ENCODE measurements at places on chromosomes 3 and 15.
A peak's percentile ranks its signal among the peaks of the same experiment; 100 is the strongest.

GRCh38 chr3:171778493-171778892 lies 31.8 kb downstream of the PLD1 start:
- DNase-seq, result no peak

- DNase-seq, result no peak
Observed at GRCh38 chr3:72582211-72582878, 265.9 kb downstream of the SHQ1 start.

DNA sequence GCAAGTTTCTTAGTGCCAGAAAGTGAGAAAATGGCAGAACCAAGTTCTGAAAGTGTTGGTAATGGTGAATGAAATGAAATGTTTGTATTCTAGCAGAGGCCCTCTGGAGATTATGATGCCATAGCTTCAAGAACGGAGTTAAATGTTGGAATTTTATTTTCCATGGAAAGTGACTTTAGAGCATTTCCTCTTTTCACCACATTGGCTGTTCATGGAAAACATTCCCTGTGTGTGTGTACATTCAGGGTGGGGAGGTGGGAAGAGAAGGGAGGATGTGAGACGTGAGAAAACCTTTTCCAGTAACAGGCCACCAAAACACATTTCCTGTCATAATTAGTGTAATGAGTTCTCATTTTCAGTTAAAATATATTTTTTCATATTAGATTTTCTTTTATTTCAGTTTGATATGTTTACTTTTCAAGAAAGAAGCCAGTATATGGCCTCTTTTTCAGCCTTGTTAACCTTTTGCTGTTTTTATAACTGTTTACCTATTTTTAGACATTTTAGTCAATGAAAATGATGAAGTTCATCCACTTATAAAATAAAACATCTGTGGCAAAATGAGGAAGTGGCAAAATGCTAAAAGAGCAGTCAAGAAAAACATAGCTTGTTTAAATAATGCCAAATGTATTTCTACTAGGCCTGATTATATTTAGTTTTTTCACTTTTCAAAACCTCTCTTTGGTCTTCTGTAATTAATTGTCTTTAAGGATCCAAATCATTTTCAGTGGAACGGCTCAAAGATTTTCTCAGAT lies 21.6 kb downstream of the SAMMSON start:
- no peak for DNase-seq

DNA sequence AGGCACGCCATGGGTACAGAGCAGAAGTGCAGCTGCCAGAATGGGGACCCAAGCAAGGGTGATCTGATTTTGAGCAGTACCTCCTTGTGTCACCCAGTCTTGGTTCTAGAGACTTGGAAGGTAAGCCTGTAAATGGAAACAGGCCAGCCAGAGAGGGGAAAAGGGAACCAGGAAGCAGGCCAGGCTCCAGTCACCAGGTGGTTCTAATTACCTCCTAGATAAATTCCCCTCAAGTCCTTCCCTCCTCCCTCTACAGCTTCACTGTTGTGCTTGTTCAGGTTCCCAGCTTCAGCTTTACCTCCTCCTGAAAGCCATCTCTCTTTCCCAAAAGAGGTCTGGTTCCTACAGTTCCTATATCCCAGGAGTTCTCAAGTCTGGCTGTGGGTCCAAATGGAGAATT lies 58.8 kb upstream of the SLC7A14 start:
- no peak for DNase-seq

- DNase-seq, result peak; percentile 9
Observed at GRCh38 chr3:127162947-127163645, 29.8 kb upstream of the PRR23E start.

GRCh38 chr15:72486144-72486543 lies 12.0 kb downstream of the ARIH1 start:
- no peak for DNase-seq

DNA sequence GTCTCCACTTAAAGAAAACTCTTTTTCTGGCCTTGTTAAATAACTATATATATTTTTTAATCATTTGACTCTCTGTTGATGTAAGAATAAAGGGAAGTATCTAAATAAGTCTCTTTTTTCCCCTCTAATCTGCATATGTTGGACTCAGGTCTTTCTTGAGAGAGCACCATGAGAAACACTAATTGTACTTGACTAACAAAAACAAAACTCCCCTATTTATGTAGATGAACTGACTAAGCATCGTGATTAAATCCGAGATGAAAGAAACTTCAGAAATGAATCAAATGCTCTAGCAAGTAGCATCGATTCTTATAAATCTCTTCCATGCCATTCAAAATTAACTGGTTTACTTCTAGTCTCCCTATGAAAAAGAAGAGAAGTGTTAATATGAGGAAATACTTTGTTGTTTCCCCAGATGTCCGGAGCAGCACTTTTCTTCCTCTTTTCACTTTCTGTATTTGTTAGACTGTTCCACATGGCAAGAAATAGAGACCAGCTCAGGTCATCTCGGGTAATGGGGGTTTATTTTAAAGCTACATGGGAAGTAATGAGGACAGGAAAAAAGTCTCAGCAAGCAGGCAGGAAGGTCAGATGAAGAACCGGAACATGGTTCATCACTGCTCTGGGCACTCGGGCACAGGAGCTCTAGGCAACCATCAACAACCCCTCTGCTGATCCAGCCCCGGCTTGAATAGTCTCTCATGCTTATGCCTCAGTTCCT lies 288.3 kb downstream of the CNTN6 start:
- DNase-seq, result no peak

DNA sequence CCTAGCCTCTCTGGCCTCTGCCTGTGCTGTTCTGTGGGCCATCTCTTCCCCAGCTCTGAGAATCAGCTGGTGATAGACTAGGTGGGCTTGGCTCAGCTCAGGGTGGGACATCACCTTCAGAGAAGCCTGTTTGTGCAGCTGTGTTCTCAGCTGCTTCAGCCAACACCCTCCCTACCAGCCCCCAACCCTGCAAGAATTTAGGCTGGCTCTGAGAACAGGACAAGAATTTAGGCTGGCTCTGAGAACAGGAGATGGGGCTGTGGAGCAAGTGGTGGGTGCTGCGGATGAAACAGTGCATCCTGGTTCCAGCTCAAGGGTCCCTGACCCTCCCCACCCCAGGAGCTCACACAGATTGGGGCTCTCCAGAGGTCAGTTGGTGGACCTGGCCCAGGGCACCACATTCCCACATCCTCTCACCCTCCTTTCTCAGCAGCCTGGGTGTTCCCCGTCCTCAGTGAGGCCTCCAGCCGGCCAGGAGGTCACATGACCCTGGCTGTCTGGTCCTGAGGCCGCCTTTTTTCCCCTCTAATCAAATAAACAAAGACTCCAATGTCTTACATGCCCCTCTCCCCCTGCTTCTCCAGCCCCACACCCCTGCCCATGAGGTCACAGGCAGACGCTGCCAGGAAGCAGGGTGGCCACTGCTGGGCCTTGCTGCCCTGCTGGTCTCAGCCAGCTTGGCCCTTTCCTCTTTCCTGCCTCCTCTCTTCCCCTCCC lies 14.9 kb downstream of the PLEKHO2 start:
- no peak for DNase-seq

DNA sequence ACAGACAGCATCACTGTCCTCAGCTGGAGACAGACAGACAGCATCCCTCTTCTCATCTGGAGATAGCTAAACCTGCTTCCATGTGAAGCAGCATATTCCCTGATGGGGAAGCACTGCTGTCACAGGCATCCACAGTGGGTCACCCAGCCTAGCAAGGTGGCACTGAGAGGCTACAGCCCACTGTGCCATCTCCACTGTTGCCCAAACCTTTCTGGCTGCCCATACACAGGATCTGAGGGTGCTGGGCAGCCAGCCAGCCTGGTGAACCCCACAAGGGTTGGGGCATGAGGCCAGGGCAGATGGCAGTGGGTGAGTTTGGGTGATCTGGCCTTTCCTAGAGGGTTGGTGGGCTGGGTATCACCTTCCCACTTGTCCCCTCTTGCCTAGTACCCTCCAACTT lies 11.7 kb downstream of the CHST13 start:
- no peak for DNase-seq

GRCh38 chr15:89179966-89180875 lies 41.2 kb downstream of the RLBP1 start:
- DNase-seq, result peak; percentile 81

DNA sequence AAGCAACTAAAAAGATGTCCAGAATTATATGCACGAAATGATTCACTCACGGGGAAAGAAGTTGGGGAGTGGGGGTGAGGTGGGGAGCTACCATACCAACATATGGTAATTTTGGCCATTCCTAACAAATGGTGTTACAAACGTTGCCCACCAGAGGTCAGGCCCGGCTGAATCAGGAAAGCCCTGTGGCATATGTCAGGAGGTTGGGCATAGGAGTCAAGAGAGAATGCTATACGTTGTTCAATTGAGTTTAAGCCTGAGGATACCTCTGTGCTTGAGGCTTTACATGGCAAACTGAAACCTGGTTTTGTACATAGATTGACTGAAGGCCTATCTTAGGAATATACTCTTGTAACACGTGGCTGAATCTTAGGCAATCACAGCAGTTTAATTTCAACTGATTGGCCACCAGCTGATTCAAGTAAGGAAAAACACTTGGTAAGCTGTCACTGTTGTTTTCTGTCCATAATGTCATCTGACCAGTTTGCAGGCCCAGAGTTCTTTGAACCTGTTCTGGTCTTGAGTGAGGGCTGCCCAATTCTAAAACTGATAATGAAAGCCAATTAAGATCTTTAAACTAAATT lies 23.4 kb upstream of the SLC2A2 start:
- peak; percentile 61 for DNase-seq

DNA sequence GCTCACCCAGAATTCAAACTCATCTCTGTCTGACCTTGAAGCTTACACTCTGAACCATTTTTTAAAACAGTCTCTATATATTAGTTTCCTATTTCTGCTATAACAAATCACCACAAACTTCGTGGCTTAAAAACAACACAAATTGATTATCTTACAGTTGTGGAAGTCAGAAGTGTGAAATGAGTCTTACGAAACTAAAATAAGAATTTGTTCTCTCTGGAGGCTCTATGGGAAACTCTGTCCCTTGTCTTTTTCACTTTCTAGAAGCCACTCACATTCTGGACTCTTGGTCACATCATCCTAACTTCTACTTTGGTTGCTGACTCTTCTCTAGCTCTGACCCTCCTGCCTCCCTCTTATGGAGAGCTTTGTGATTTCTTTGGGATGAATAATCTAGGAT lies 429.3 kb upstream of the THBS1 start:
- DNase-seq, result no peak

DNA sequence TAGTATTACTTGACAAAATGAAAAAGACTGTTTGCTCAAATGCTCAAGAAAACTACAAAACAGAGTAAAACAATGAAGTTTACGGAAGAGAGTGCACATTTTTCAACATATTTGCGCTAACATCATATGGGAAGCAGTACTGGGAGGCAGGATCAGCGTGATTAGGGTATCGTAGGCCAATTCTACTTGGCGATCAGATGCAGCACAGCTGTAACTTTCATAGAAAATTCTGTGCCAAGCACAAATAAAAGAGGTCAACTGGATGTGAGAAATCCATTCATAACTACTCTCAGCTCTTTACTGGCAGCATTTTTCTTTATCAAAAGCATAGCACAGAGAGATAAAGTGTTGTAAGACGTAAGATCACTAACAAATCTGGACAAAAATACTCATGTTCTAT lies 1196.3 kb upstream of the GBE1 start:
- DNase-seq, result no peak

- DNase-seq, result no peak
Observed at GRCh38 chr3:185309302-185309701, 53.6 kb upstream of the MAP3K13 start.

GRCh38 chr15:100671858-100672543 lies 69.6 kb downstream of the ASB7 start:
- no peak for DNase-seq

GRCh38 chr3:61687663-61688306 lies 126.4 kb downstream of the PTPRG start:
- DNase-seq, result no peak

DNA sequence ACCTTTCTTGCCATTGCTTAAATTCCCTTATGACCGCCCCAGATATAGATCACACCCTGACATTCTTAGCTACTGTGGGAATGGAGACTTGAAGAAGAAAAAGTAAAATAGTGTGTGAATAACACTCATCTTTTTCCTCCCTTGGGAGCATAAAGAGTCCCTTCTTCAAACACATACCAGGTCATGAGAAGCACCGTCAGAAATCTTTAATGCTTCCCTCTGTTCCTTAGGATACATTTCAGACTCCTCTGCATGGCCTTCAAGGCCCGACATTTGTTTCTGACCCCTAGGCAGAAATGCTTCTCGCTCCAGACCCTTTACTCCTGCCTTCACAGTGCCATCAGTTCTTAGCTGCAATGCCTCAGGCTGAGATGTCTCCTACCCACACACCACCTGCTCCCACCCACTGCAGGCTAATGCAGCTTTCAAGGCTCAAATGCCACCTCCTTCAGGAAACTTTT lies 143.8 kb upstream of the IL12A start:
- no peak for DNase-seq

- DNase-seq, result no peak
Observed at GRCh38 chr3:156181509-156181908, 61.1 kb downstream of the KCNAB1 start.

- no peak for DNase-seq
Observed at GRCh38 chr15:67976506-67977073, 77.5 kb upstream of the PIAS1 start.

DNA sequence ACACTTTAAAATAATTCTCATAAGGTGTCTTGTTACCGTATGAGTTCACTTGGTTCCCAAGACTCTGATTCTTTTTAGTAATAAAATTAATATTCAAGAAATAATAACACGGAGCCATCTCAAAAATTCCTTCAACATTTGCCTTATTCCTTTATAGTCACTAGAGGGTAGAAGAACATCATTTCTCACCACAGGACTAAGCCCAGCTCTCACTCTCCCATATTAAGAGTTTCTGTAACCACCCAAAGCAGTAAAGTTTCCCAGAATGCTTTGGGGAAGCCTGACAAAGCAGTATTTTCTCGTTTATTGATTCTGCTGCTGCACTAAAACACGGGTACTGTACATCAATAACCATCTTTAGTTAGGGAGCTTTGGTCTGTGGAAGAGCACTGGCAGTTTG lies 114.9 kb downstream of the MCTP2 start:
- DNase-seq, result no peak

- DNase-seq, result no peak
Observed at GRCh38 chr15:66927201-66928077, 138.0 kb upstream of the SMAD3 start.

- no peak for DNase-seq
Observed at GRCh38 chr3:38028621-38029361, 651 bp downstream of the PLCD1 start.

DNA sequence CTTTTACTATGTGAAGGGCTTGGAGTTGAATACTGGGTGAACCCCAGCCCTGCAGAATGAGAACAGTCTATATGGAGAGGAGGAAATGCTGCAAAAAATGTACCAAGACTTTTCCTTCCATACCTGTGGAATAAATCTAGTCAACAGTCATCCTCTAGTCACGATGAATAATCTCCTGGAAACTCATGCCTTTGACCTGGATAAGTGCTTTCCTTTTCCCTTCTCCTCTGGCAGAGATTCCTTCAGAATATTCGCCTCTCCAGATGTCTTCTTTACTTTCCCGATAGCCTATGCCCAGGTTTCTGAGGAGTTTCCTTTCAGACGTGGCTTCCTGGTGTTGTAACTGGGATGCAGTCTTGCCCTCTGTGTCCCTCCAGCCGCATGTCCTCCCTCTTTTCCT lies 28.1 kb downstream of the CCNL1 start:
- no peak for DNase-seq

Measured in activated CD4-positive, alpha-beta memory T cell treated with anti-CD3 and anti-CD28 coated beads for 36 hours (primary cell).